Left kidney (tissue), 8 donors: ENCODE measurements at places on chromosomes 6 and 20.

DNA sequence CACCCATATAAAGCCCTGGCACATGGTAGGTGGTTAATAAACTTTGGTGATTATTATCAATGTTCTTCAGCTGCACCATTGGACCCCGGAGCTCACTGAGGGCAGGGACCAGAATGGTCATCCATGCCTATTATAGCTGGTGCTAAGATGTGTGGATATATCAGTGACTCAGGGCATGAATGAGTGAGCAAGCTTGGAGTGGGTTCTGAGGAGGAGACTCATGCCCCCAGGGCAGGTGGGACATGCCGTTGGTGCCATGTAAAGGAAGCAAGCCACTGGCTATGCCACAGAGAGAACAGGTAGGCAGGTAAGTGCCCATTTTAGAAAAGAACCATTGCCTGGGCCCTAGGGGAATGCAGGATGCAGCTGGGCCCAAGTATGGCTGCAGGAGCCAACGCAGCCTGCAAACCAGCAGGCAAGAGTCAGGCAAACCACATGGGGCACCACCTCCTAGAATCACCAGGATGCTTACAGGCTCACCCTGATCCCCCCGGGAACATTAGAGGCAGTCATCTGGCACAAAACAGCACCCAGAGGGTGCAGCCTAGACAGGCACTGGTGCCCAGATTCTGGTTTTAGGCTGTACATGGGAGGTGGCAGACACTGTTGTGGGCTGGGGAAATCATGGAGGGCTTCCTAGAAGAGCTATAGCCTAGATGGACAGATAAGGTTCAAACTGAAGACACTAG, 23.5 kb downstream of the PLAGL2 start:
- DNase-seq: no peak

DNA sequence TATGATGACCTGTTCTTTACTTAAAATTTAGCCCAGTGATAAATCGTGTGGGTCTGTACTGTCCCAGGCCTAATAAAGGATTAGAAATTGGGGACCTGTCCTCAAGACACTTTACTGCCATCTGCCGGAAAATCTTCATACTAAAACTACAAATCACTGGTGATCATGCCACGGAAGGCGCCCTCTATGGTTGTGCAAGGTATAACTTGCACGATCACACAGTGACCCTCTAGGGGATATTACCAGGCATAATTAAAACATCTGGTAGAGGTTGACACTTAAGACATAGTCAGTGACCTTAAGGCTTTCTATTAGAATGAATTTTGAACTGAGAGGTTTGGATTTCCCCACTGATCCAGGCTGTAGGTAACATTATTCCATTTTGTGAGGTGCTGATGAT, 172.6 kb downstream of the BMP2 start:
- DNase-seq: peak; percentile 14

DNA sequence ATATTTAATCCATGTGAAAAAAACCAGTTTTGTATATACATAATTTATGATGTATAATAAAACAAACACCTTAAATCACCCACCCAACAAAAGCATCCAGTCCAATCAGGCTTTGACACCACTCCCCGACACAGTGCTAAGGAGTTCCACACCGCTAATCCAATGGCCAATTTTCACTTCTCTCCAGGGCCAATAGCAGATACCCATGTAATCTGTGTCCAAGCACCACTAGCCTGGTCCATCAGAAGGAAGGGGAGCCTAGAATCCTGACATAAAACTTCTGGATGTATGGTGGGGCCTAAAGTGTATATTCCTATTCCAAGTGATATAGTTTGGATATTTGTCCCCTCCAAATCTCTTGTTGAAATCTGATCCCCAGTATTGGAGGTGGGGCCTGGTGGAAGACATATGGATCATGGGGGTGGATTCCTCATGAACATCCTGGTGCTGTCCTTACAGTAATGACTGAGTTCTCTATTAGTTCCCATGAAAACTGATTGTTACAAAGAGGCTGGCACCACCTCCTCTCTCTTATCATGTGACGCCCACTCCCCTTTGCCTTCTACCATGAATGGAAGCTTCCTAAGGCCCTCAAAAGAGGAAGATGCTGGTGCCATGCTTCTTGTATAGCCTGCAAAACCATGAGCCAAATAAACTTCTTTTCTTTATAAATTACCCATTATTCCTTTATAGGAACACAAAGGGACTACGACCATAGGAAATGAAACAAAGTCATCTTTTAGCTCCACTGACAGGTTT, 20.8 kb downstream of the RALGAPA2 start:
- DNase-seq: no peak

DNA sequence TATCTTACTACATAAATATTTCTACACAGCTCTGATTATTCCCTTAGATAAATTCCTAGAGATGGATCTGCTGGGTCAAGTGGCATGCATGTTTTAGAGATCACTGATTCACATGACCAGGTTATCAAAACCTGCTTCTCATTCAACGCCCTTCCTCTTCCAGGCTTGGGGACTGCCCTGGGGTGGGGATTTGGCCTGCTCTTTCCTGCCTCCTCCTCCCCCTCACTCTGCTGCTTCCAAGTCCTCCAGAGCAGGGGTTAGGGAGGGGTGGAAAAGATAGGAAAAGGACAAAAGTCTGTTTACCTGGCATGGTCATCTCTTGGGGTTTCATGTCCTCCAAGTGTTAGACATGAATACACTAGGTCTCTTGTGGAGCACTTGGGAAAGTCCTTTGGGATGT, 105.6 kb upstream of the GPR6 start:
- DNase-seq: no peak

GRCh38 chr20:39503902-39504709, 542.0 kb downstream of the DHX35 start:
- peak; percentile 50 for DNase-seq

DNA sequence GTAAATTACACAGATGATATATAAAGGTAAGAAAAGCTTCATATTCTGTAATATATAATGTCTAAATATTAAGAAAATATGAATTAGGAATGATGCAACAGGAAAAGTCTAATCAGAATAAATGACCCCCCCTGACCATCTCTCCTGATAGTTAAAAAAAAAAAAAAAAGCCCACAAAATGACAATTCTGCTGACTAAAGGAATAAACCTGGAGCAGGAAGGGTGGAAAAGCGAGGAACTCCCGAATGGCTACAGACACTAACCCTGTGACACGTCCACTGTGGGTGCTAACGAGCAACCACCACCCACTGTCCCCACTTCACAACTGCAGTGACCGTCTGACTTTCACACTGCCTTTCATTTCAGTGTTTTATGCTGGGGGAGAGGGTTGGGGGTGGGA, 67.6 kb upstream of the FOXQ1 start:
- DNase-seq: no peak

GRCh38 chr20:23152308-23152892, 66.3 kb upstream of the CD93 start:
- DNase-seq: no peak

- DNase-seq: no peak
Measured at GRCh38 chr6:156787569-156788492, 10.7 kb downstream of the ARID1B start.

GRCh38 chr6:20402342-20403069, 827 bp downstream of the E2F3 start:
- peak; percentile 44 for DNase-seq

DNA sequence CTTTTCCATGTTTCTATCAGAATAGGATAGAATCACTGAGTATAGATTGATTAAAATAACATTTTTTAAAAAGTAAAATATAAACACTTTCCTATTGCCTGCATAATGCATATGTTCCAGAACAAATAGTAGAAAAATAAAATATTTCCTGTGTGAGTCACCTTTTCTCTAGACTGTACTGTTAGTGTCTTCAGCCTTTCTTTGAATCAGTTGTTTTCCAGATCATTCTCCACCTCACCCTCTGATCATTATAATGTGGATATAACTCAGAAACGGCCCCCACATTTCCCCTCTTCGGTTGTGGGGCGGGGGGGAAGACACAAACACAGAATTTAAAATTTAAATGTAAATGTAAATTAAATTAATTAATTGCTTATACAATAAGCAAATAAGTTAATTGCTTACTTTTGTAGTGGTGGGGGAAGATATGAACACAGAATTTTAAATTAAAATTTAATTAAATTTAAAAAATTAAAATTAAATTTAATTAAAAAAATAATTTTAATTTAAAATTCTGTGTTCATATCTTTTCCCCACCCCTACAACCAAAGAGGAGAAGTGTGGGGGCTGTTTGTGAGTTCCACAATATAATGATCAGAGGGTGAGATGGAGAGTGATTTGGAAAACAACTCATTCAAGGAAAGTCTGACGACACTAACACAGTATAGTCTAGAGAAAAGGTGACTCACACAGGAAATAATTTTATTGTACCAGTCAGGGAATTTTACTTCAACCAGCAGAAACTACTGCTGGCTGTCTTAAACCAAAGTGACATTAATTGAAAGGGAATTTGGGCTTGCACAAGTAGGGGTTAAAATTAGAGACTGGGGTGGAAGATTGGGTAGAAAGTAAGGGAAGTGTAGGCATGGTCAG, 37.1 kb upstream of the PROKR2 start:
- no peak for DNase-seq

- no peak for DNase-seq
Measured at GRCh38 chr20:14877301-14878028, 540.1 kb upstream of the FLRT3 start.
